ENCODE measurements at places on chromosomes 2 and 18.

DNA sequence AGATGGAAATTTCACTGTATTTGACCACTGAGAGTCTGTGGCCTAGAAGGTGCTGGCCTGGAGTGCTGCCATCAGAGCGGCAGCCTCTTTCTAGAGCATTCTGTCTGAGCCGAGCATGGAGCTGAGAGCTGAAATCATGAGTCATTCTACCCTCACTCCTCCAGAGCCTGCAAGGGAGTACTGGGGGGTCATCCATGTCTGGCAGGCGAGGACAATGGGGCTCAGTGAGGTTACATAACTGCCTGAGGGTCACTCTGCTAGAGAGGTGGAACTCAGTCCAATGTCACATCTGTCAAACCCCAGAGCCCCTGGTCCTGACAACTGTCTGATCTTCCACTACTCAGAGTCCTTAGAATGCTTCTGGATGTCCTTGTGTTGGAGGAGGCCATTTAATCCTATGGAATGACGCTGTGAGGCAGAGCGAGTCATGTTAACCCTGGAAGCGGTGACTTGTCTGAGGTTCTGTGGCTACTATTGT, 65.3 kb downstream of the HAUS1 start:
- no peak for DNase-seq

DNA sequence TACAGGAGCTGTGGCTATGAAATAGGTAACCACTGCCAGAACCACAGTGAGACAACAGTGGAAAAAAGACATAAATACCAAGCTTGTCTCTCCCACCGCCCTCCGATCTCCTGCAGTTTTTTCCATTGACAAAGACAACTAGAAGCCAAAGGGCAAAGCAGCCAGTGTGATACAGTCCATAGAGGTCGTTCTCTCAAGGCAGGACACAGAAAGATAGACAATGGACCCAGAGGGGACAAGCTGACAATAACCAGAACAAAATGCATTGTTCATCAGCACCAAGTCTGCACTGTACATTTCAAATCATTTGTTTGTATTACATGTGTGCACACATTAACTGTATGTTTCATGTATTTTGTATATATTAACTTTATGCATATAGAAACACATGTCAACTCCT, 233.0 kb upstream of the NOL4 start:
- no peak for DNase-seq

- DNase-seq = peak; percentile 63
Observed at GRCh38 chr2:73243884-73244570, 9.9 kb downstream of the CCT7 start.

DNA sequence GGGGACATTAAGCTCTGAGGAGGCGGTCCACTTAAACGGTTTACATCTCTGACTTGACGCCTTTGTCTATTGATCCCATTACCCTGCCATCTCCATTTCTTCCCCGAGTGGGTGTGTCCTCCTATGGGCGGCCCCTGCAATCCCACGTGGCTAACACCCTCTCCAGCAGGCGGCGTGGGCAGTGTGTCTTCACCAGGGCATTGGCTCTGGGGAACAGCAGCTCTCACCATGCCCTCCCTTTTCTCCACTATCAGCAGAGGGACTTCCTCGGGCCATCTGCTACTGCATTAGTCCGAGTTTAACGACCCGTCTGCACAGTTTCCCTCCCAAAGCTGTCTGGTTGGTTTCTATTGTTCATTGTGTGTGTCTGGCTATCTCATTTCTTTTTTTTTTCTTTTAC, 511.9 kb upstream of the NRP2 start:
- no peak for DNase-seq

DNA sequence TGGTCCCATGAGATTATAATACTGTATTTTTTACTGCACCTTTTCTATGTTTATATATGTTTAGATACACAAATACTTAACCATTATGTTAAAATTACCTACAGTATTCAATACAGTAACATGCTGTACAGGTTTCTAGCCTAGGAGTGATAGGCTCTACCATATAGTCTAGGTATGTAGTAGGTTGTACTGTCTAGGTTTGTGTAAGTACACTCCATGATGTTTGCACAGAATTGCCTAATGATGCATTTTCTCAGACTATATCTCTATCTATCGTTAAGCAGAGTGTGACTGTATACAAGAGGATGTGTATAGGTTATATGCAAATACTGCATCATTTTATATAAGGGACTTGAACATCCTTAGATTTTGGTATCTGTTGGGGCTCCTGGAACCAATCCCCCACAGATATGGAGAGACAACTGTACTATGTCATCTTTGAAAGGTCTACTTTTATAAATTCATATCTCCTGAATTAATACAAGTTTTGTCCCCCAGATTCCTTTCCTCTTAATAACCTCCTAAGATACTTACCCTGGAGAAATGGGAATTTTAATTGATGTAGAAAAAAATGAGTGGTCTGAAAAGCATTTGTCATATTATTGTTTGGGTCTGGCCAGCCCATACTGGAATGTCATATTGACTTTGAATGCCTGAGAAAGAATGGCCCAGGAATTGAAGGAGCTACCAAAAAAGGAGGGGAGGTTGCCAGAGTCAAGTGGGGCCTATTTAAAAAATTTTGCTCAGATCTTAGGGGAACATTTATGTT, 36.6 kb downstream of the EHBP1 start:
- DNase-seq = no peak

DNA sequence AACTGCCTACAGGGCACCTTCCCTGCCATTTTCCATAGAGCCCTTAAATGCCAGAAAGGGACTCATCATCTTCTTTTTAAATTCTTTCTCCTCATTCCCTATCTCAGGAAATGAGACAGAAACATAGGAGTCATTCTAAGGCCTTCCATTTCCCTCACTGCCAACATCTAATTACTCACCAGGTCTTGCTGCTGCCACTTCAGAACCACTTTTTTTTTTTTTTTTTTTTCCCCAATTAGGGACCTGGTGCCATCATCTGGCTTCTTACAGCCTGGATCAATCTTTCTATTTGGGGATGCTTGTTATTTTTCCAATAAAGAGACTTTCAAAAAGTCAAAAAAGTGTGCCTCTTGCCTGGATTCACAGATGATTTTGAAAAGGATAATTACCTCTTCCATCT, 373.4 kb downstream of the LPIN1 start:
- DNase-seq = no peak

- DNase-seq = no peak
Observed at GRCh38 chr2:104841744-104842143, 12.2 kb upstream of the POU3F3 start.

Measured in NCI-H2081 (cell line).